ENCODE measurements at places on chromosomes 7 and 10. TPM values are rescaled to one million over a fixed set of nuclear protein-coding genes. Genes with fewer than 3 reads are reported as not detected.

DNA sequence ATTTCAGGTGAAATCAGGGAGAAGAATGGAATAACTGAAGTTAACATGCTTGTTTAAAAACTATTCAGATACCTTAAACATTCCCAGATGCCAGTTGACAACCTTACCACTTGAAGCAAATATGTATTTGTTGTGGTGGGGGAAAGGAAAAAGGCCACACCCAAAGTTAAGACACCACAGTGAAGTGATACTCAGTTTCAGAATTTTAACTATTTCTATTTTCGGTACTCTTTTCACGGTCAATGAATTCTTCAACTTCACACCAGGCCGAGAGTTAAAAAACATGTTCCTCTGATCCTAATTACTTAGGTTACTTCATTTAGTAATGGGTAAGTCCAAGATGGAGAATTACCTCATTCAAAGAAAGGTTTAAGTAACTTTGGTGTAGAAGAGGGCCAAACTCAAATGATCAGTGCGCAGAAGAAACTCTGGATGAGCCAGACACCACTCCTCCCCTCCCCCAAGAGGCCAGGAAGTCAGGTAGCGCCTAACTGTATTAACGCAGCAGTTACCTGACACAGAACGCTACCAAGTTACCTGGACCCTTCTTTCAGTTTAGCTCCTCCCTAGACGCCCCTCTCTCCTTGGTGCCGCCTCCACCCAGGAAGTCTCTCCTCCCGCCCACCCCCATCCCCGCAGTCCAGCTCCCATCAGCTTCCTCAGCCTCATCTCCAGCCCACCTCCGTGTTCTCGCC is 700 bp downstream of the MTPN start:
- peak; percentile 51 for DNase-seq
- peaks cover 74% of the 10 kb centered on the region for H3K4me1 ChIP-seq

GRCh38 chr10:80264081-80265056 is 25.1 kb downstream of the MAT1A start:
- H3K27me3 ChIP-seq: peaks cover 9% of the 10 kb centered on the region
- H3K4me1 ChIP-seq: no peaks in the 10 kb centered on the region
- no peak for DNase-seq
- H3K4me3 ChIP-seq: no peak overlapping the region
- no peak overlapping the region for H3K27ac ChIP-seq

Gene ATP6V0E2
- 52.3 TPM for total RNA-seq

Gene RBM20
- total RNA-seq: not detected

Gene FEZF1
- not detected for total RNA-seq

Measured in activated CD4-positive, alpha-beta memory T cell treated with anti-CD3 and anti-CD28 coated beads, Interleukin-2, amount 10 ng/mL, durations not matched to agents 7 days and 5 days (primary cell).